ENCODE measurements at places on chromosomes 6 and 20.

- DNase-seq, result peak; percentile 73
Observed at GRCh38 chr20:24948939-24949679, at the start of gene CST7. TSS of gene CST7 (plus strand) at chr20:24949269. CDS start at chr20:24949506, 237 bp downstream.

- no peak for DNase-seq
Observed at GRCh38 chr20:5092765-5093339, 26.9 kb downstream of the PCNA start.

DNA sequence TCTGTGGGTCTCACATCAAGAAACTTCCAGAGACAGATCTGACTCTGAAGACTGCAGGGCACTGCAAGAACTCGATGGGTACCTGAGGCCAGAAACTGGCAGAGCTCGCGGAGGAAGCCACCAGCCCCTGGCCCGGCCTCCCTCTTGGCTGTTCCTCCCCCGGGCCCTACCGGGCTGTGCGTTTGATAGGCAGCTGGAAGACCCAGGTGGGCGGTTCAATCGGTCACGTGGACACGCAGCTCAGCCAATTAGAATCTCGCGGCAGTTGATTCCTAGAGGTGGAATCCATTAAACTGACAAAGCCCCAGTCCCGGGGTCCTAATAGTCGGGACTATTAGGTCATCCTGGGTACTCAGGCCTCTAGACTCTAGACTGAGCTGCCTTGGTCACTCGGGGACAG is 154.2 kb upstream of the PROKR2 start:
- no peak for DNase-seq

GRCh38 chr20:57874141-57874540 is 164.3 kb upstream of the PMEPA1 start:
- DNase-seq, result no peak

GRCh38 chr6:5211492-5211891 is 49.3 kb downstream of the LYRM4 start:
- no peak for DNase-seq

All from stimulated activated CD4-positive, alpha-beta T cell treated with anti-CD3 and anti-CD28 coated beads, Interleukin-2, amount 100 ng/mL, for 48 hours (primary cell).